HL-60 (cell line): ENCODE measurements at places on chromosomes 4 and X.

DNA sequence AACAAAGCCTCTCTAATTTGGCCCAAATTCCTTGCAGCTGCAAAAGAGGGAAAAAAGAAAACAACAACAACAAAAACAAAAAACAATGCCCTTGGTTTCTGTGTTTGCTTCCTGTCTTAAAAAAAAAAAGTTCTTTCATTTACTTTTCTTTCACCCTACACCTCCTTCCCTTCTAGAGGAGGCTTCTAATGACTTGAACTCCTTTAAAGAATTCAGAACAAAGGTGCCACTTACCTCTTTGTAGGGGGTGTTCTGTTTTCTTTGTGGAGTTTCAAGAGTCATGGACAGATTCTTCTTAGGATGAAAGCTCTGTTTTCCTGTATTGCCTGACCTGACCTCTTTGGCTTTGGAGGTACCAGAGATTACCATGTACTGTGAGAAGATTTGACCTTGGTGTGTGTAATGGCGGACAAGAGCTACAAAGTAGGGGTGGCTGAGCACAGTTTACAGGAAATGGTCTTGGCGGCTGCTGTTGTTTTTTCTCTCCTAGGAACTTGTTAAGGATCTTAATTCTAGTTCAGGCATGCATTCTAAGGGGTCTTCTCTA, 72.4 kb upstream of the S100G start:
- DNase-seq = no peak

DNA sequence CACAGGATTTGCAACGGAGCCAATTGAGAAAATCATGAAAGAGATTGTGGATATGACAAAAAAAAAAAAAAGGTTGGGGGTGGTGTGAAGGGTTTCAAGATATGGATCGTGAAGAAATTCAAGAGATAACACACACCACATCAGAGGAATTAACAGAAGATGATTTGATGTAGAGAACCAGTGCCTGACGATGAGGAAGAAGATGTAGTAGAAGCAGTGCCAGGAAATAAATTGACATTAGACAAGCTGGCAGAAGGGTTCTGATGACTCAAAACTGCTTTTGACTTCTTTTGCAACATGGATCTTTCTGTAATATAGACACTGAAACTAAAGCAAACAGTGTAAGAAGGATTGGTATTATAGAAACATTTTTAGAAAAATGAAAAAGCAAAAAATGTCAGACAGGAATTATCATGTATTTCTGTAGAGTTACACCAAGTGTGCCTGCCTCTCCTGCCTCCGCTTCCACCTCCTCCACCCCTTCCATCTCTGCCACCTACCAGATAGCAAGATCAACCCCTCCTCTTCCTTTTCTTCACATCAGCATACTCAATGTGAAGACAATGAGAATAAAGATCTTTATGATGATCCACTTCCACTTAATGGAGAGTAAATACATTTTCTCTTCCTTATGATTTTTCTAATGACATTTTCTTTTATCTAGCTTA, 127.5 kb upstream of the OTUD4 start:
- DNase-seq = no peak

DNA sequence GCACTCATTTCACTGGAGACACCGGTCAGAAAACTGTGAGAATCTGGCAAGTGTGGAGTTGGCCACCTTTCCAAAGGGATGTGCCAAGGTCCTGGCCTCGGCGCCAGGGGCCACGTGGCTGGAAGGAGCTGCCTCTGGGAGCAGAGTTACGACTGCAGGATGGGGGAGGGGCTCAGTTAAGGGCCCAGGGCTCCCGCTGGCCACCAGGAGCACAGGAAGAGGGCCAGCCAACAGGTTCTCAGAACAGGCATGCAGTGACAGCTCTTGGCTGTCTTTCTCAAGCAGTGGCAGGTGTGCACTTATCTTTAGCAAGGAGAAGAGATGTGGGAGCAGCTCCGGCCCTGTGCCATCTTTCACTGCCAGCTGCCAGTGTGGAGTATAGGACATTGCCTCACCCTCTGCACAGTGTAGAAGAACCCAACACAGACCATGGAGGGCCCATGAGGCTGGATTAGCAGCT, 115.9 kb upstream of the RBPJ start:
- no peak for DNase-seq

- no peak for DNase-seq
These were observed 632.3 kb downstream of the PDHA2 start for GRCh38 chr4:96471956-96472867.

- DNase-seq = no peak
These were observed 138.3 kb upstream of the USP38 start for GRCh38 chr4:143046454-143046853.

GRCh38 chrX:46545111-46546005, at the start of gene ZNF674:
TSS of gene ZNF674 (minus strand) at chrX:46545421. CDS start at chrX:46542087, 3,334 bp downstream.
- DNase-seq = peak; percentile 91

DNA sequence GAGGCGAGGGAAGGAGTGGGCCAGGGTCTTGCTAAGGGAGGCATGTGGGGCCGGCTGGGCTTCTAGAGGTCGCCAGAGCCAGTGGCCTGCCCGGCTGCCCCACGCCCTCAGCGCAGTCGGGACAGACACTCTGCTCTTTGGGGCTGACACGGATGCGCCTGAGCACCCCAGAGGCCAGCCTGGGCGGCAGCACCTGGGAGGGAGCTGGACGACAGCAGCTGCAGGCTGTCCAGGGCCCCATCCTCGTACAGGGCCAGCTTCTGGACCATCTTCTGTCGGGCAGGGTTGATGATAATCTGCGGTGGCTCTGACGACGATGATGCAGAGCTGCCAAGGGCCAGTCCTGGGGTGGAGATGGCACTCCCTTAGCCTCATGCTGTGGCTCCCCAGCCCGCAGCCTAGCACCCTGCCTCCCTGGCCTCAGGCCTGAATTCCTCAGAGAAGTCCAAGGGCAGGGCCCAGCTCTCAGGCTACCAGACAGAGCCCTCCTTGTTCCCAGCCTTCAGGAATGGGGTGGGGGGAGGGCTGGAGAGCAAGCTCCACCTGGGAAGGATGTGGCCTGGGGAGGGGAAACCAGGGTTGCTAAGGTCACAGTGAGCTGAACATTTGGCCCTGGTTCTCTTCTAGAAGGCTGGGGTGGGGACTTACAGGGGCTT, 7.2 kb downstream of the IRAK1 start:
- no peak for DNase-seq

DNA sequence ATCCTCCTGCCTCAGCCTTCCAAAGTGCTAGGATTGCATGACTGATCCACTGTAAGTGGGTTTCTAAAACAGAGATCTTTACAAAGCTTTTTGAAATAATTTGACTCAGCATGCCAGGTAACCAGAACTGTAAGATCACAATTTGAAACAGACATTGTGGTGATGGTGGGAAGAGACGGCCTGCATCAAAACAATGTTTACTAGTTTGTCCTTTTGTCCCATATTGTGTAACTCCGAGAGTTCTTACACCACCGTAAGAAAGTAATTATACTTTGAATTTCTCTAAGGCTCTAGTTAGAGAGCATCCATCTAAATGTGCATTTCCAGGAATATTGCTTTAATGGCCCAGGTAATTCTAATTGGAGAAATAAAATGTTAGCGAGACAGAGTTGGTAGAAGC, 594 bp upstream of the ARHGAP24 start:
- no peak for DNase-seq

DNA sequence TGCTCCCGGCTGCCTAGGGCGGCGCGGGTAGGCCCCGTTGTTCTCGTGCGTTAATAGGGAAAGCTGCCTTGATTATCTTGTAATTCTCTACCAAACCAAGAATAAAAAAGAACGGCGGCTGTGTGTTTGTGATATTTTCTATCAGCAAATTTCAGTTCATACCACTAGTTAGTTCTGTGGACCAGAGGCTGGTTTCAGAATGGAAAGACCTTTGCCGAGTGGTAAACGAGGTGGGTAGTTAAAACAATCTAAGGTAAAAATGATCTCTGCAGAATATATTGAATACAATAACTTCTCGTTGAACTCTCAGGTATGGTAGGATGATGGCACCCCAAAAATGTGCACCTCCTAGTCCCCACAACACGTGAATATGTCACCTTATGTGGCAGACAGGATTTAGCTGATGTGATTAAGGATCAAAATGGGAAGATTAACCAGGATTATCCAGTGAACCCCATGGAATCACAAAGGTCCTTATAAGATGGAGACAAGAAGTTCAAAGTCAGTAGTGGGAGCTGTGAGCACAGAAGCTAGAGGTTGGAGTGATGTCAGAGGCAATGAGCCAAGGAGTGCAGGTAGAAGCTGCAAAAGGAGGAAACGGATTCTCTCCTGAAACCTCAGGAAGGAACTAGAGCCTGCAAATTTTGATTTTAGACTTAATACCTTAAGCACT, 574 bp upstream of the CFAP97 start:
- no peak for DNase-seq

GRCh38 chr4:176262243-176262642, 6.8 kb downstream of the ASB5 start:
- no peak for DNase-seq

DNA sequence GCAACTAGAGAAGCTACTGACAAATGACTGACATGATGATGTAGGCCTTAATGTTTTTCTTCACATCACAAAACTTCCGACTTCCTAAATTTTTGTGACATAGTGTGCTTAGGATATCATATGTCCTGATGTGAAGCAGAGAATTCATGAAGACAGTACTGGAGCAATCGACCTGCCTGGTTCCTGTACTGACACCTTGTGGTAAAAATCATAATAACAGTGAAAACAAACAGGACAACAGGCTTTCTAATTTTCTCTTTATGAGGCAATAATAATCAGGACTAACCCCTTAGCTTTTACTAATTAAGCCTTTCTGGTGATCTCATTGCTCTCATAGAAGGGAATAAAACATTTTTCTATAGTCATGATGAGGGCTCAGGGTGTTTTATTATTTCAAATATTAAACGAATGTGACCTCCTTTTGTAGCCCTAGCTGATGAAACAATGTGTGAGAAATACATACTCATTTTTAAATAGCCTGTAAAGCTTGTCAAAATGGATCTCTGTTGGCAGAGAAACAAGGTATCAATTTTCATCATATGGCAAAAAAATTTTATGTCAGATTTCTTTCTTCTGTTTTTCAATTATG, 158.4 kb downstream of the TENT5D start:
- DNase-seq = no peak

DNA sequence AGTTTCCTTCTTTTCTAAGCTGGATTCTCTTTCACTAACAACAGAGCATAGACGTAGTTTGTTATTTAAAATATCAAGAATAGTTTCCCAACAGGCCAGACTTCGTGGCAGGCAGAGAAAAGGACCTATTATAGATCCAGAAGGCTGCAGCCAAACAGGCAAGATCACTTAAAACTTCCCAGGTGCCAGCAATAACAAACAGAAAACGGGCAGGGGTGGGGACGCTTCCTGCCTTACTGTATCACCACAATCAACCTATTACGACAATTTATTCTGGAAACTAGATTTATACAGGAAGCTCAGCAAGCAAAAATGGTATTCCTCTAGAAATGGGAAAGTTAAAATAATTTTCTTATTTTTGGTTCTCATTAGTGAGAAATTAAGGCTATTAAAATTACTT, 22.1 kb downstream of the RWDD4 start:
- no peak for DNase-seq

- DNase-seq = peak; percentile 24
These were observed 339 bp downstream of the CUL4B start for GRCh38 chrX:120560405-120560841.

- no peak for DNase-seq
These were observed 17.6 kb downstream of the SLC2A9 start for GRCh38 chr4:10003666-10004065.

GRCh38 chrX:56759736-56760409, 30.8 kb downstream of the NBDY start:
- DNase-seq = no peak

DNA sequence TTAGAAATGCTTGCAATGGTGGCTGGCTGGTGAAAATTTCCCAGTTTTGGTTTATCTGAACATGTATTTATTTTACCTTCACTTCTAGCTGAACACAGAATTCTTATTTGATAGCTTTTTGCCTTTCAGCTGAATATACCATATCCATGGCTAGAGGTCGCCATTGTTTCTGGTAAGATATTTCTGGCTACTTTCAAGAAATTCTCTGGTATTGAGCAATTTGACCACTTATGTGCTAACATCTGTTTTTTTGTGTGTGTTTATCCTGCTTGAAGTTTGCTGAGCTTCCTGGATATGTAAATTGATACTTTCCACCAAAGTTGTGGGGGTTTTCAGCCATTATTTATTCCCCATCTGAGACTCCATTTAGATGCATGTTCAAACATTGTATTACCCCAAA, 75.4 kb downstream of the FBXW7 start:
- DNase-seq = peak; percentile 72

DNA sequence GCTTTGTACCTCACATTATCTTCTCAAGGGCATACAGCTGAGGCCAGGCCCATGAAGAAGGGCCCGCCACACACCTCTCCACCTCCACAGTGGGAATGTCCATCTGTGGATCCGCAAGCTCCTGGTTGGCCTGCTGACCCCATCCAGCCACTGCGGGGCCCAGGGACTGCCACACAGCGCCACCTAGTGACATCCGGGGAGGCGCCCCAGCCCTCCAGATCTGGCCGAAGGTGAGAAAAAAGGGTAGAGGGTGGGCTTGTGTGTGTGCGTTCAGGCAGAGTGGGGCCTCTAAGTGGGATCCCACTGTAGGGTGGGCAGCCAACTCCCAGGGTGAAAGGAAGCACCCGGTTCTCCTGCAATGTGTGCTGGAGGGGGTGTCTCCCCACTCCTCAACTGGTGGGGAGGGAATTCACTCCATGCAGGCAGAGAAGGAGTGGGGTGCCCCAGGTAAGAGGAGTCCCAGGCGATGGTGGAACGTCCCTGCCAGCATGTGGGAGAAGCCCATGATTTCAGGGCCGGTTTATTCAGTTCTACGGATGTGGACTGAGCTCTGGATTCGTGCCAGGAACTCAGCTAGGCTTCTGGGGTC, 117.3 kb downstream of the ENPP6 start:
- no peak for DNase-seq

GRCh38 chrX:41449615-41450014, 2.5 kb downstream of the NYX start:
- peak; percentile 46 for DNase-seq

- no peak for DNase-seq
These were observed 174.2 kb upstream of the JADE1 start for GRCh38 chr4:128635141-128635954.

- no peak for DNase-seq
These were observed 374.1 kb downstream of the FBXW7 start for GRCh38 chr4:152161676-152162330.

- no peak for DNase-seq
These were observed 311.7 kb downstream of the FBXW7 start for GRCh38 chr4:152224223-152224622.

DNA sequence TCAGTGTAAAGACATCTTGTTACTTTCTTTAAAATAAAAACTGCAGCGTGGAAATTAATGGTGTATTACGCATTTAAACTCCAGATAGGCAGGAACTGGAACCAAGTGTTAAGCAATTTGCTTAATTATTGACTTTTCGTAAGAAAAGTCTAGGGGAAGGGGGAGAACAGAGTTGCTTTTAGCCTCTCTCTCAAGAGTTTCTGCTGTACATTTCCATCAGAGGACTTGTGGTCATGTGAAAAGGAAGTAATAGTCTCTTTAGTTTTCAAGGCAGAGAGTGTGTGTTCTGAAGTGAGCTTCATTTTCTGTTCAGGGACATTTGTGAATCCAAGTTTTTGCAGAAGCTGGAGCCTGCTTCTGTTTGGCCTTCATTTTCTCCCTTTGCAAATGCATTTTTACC, 127.2 kb downstream of the UBE2K start:
- peak; percentile 12 for DNase-seq

GRCh38 chr4:74016068-74016467, 17.6 kb upstream of the CXCL5 start:
- no peak for DNase-seq

GRCh38 chr4:63831590-63832155, 577.6 kb downstream of the TECRL start:
- DNase-seq = no peak

GRCh38 chr4:133714211-133714610, 487.4 kb downstream of the PABPC4L start:
- no peak for DNase-seq

GRCh38 chrX:15336023-15336413, 695 bp upstream of the PIGA start:
- DNase-seq = no peak
